ENCODE measurements at places on chromosomes 3 and 15.

GRCh38 chr3:193498215-193498614 is 56.5 kb downstream of the ATP13A4 start:
- DNase-seq, result no peak

GRCh38 chr3:27900316-27900715 is 178.2 kb upstream of the EOMES start:
- DNase-seq, result no peak

DNA sequence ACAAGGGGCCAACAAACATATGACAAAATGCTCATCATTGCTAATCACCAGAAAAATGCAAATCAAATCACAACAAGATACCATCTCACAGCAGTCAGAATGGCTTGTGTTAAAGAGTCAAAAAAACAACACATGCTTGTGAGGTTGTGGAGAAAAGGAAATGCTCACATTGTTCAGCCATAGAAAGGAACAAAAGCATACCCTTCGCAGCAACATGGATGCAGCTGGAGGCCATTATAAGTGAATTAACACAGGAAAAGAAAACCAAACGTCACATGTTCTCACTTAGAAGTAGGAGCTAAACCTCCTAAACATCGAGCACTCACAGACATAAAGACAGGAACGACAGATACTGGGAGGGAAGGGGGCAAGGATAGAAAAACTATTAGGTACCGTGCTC is 678.4 kb upstream of the GRM7 start:
- no peak for DNase-seq

- no peak for DNase-seq
Observed at GRCh38 chr15:89330119-89330518, 4.5 kb downstream of the POLG start.

DNA sequence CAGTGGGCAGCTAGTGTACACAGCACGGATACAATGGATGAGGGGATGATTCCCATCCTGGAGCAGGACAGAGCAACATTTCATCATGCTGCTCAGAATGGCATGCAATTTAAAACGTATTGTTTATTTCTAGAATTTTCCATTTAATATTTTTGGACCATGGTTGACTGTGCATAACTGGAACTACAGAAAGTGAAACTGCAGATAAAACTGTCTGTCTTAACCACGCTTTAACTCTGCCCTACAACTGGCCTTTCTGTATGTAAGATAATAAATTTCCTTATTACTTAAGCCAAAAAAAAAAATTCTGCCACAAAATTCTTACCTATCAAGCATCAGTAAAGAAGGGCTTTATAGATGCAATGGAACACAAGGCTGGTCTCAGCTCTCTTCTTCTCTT is 33.4 kb downstream of the AP3S2 start:
- DNase-seq, result no peak

DNA sequence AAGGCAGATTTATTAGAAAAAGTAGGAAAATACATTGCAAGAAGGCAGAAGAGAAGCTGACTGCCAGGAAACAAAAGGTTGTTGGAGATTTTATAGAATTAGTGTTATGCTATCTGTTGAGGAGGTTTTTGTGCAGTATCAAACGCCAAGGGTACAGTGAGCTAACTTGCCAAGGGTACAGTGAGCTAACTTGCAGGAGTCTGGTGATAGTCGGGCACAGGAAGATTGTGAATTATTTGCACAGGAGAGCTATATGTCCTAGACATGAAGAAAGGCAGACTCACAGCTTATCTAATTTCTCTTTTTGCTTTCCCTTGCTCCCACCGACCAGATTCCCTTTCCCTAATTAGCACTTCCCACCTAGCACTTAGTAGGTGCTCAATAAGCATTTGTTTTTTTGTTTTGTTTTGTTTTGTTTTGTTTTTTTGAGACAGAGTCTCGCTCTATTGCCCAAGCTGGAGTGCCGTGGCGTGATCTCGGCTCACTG is 2.7 kb upstream of the CSK start:
- no peak for DNase-seq

DNA sequence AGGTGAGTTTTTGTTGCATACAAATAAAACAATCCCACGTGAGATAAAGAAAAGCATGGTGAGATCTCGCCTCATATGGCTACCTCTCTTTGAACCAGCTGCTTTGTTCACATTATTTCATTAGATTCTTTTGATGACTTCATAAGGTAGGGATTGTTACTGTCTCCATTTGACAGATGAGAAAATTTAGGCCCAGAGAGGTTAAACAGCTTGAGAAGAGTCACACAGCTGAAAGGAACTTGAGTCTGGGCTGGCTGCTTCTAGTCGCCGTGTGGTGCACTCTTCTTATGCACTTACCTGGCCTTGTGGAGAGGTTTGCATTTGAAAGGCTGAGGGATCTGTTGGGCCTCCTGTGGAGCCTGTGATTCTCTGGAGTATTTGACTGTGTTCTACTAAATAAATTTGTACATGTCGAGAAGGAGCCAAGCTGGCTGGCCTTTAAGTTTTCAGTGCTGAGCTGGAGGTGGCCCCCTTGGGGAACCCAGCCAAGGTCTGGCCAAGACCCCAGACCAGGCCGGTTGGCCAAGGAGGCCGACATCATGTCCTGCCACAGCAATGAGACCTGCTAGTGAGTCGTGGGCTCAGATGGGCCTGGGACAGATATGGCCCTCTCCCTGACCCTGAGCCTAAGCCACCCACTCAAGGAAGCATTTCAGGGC is 125.1 kb downstream of the SMAD6 start:
- no peak for DNase-seq

GRCh38 chr15:34252545-34252944 is 27.7 kb downstream of the EMC4 start:
- no peak for DNase-seq

DNA sequence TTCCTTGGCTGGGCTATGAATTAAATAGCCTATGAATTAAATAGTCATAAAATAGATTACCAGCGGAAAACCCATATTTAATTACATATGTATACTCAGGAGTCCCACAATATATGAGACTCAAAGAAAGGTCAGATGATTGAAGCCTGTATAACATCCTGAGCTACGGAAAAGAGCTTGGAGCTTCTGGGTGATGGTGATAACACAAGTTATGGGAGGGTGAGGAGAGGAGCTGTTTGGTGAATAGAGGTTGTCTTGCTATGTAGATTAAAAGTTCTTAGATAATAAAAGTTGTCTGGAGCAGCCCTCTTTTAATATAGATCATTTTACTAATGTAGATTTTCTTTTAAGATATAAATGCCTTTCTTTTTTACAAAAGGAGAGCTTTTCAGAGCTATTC is 1.8 kb downstream of the PML start:
- DNase-seq, result no peak

- DNase-seq, result peak; percentile 48
Observed at GRCh38 chr3:119352034-119352609, 57.9 kb downstream of the ARHGAP31 start.

DNA sequence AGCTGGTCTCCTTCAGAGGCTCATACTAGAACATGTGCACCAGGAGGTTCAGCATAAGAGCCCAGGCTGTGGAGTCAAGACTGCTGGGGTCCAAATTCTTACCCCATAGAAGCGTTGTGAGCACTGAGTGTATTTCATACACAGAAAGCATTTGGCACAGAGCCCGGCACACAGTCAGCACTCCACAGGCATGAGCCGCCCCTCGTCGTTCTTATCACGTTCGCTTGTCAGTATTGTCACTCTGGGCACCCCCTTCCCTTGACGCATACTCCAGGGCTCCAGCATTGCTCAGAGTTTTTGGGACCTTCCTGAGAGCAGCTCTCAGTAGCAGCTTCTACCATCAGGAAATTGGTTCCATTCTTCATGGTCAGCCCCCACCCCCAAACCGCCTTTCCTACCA is 25.2 kb downstream of the CORO2B start:
- DNase-seq, result no peak

- DNase-seq, result no peak
Observed at GRCh38 chr3:144229953-144230352, 258.3 kb downstream of the DIPK2A start.

DNA sequence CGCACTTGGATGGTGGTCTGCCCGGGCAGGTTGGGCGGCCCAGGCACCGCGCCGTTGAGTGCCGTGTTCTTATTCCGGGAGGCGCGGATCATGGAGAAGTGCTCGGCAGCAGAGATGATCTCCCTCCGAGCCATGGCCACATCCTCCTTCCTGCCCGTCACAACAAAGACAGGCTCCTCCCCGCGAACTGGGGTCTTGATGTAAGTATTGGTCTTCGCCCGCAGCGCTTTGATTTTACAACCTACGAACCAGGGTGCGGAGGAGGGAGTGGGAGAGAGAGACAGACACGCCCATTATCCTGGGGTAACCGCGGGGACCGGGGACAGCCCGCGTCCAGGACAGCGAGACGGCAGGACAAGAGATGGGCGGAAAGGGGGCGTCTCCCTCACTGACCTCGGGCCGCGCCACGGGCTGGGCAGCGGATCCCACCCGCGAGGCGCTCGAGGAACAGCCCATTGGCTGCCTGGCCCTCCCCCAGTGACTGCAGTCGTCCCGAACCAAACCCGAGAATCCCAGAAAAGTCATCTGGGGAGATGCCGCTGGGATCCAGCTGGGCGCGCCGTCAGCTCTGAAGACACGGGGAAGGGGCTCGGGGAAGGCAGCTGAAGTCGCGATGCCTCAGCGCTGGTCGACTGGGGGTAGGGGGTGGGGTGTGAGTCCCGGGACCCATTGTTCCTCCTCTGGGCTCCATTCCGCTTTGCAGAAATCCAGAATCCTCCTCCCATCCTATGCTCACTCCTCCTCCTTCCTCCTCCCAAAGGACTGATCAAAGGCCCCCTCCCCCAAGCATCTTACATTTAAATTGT is 1.2 kb downstream of the MEX3B start:
- DNase-seq, result peak; percentile 58

- DNase-seq, result no peak
Observed at GRCh38 chr3:134494495-134494894, 8.6 kb downstream of the CEP63 start.

GRCh38 chr3:63891518-63891917 is 20.7 kb downstream of the SCAANT1 start:
- no peak for DNase-seq

DNA sequence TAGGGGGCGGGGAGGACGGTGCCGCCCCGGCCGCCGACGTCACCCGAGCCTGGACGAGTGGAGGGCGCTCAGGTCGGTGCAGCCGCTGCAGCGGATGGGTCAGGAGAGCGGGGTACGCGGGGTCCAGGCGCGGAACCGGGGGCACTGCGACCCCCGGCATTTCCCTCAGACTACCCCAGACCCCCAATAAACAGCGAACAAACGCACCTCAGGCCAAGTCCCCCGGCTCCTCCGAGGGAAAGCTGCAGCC is 78.9 kb downstream of the IQSEC1 start:
- no peak for DNase-seq

GRCh38 chr3:192487033-192487432 is 240.3 kb downstream of the FGF12 start:
- no peak for DNase-seq

DNA sequence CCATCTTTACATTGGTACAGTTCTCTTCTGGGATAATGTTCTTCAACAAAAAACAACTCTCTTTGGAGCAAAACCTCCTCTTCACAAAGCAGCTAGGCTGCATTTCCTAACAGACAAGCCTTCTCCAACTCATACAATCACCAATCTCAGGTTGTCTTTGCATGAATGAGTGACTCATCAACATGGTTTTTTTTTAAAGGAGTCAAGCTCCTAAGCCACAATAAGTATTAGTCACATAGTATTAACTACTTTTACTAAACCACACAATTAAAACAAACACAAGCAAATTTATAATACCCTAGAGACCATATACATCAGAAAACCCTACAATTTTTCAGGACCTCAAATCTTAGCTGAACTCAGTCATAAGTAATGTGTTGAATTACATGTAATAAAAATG is 137.4 kb downstream of the TBC1D5 start:
- DNase-seq, result no peak

DNA sequence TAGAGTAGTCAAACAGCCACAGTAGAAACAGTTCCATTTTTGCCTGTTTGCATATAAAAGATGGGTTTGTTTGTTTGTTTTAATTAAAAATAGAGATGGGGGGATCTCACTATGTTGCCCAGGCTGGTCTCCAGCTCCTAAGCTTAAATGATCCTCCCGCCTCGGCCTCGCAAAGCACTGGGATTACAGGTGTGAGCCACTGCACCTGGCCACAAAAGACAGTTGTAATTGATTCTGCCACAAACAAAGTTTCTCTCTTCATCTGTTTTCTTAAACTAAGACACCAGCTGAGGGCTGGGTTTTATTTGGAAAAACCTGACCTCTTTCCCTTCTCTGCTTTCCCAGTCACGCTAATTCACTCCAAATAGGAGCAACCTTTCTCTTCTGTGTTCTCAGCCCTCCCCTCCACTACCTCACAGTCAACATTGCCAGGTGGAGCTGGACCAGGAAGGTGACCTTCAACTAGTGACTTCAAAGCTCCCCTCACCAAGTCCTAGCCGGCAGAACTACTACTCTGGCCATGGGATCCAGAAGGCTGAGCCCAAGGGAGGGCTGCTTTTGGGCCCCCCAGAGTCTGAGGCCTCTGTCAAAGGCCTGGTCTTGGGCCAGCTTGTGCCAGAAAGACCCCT is 1.5 kb upstream of the IDH2 start:
- no peak for DNase-seq

- no peak for DNase-seq
Observed at GRCh38 chr3:25338158-25338725, 89.8 kb upstream of the RARB start.

GRCh38 chr3:69929019-69929418 is 70.5 kb upstream of the SAMMSON start:
- DNase-seq, result no peak

GRCh38 chr3:81544385-81544784 is 217.1 kb downstream of the GBE1 start:
- no peak for DNase-seq

- DNase-seq, result no peak
Observed at GRCh38 chr15:56383010-56383409, 17.8 kb downstream of the TEX9 start.

- DNase-seq, result no peak
Observed at GRCh38 chr3:153809097-153809496, 312.1 kb upstream of the ARHGEF26 start.

Measured in activated CD4-positive, alpha-beta T cell treated with anti-CD3 and anti-CD28 coated beads, Interleukin-2, amount 10 ng/mL, durations not matched to agents 7 days and 5 days (primary cell).